Activated naive CD4-positive, alpha-beta T cell treated with anti-CD3 and anti-CD28 coated beads, Interleukin-2, amount 10 ng/mL, durations not matched to agents 7 days and 5 days (primary cell): ENCODE measurements at places on chromosomes 4 and X.

- DNase-seq: no peak
Measured at GRCh38 chr4:151725087-151725486, 35.7 kb downstream of the GATB start.

- no peak for DNase-seq
Measured at GRCh38 chr4:75505630-75506029, 8.6 kb downstream of the RCHY1 start.

- DNase-seq: no peak
Measured at GRCh38 chrX:66046612-66047235, 6.8 kb upstream of the VSIG4 start.

GRCh38 chrX:135397652-135398051, 24.1 kb upstream of the SMIM10L2A start:
- DNase-seq: no peak

DNA sequence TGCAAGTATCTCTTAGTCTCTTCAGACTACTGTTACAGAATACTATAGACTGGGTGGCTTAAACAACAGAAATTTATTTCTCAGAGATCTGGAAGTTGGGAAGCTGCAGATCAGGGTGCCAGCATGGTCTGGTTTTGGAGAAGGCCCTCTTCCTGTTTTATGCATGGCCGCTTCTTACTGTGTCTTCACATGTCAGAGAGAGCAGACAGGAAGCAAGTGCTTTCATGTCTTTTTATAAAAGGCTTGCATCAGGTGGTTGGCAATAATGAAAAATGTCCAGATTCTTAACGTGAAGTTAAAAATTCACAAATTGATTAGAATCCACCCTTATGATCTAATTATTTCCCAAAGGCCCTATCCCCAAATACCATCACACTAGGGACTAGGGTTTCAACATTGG, 284.9 kb downstream of the RPA4 start:
- DNase-seq: no peak

- DNase-seq: no peak
Measured at GRCh38 chr4:151519728-151520415, 110.9 kb downstream of the FHIP1A start.

DNA sequence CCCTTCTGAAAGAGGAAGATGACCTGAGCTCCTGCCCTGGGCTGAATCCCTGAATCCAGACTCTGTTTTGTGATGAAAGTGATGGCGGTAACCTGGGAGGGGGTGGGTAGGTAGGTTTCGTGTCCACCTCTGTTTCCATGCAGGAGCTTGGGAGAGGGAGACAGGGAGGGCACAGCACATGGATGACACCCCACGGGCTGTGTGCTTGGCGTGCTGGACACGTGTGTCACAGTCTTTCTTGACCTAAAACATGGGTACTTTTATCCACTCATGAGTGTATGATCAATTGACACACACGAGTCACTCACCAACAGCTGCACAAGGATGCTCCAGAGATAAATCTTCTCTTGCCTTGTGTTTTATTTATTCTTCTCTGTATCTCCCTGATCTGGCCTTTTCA, 111.5 kb downstream of the DHRSX start:
- DNase-seq: no peak

DNA sequence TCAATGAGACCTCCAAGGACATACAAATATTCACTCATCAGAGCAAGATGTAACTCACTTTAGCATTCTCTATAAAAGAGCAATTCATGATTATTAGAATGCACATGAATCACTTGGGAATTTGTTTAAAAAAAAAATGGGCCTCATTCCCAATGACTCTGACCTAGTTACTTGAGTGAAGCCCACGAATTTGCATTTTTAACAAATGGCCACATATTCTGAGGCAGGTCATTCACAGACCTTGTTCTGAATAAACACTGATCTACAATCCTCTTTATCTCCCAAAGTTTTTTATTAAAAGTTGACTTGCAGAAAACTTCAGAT, 255.1 kb upstream of the VEGFC start:
- DNase-seq: no peak

DNA sequence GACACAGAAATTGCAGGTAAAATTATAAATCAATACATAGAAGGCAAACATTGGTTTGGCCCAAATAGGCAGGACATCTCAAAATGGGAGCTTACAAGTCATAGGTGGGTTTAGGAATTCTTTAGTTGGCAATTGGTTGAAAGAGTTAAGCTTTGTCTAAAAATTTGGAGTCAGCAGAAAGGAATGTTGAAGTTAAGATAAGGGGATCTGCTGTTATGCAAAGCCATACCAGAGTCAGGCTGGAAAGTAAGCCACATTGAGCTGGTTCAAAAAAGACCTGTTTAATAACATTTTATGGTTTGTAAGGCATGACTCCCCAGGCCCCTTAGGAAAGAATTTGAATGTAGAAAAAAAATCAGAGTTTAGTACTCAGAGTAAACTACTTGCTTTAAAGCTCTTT, 92.6 kb downstream of the IL13RA2 start:
- no peak for DNase-seq

DNA sequence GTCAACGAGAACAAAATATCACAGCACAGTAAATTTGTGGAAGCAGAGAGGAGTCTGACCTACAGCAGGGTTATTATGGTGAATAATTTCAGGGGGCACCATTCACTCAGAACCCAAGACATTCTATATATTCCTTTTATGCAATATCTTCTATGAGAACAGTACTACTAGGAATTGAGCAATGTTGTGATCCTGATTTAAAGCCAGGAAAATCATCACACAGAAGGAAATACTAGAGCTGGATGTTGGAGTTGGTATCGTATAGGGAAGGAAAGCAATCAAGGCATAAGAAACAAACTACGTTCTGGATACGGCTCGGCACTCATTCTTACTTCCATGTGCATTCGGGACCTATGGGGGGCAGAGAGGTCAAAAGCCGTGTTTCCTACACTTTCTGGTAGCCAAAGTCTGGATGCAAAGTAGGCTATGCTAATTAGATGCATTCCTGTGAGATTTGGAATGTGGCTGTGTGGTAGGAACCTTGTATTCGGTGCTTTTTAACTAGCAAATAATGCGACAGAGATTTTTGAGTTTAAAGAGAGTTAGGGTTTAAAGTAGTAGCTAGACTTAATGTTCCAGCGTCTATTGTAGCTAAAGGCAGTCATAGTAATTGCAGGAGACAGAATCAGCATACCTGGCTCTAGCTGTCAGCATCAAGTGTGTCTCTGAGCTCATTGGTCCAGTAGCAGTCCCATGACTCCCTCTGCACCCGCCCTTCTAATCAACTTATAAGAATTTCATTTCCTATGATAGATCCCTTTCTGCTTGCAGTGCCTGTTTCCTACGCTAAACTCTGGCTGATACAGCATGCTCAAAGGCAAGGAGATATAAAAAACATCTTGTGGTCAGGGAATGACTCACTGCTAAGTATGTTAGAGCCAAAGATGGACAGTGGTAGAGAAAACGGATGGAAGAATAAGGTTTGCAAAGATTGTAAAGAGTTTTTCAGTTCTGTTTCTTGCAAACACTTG, 43.3 kb upstream of the PDGFC start:
- DNase-seq: no peak

DNA sequence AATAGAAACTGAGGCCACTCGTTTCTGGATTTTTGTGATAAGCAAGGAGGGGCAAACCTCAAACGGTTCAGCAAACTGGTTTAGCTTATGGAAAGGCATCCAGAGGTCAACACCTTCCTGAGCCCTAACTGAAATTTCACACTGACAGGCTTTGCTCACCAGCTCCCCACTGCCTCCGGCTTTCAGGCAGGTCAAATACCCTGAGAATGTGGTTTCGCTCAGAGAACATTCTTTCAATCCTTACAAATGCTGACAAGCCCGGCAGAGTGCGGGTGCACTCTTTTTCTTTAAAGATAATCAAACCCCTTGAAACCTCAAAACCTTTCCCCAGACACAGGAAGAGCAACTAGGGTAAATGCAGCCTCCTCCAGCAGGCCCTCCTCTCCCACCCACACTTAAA, 41.5 kb downstream of the CD40LG start:
- DNase-seq: peak; percentile 24

DNA sequence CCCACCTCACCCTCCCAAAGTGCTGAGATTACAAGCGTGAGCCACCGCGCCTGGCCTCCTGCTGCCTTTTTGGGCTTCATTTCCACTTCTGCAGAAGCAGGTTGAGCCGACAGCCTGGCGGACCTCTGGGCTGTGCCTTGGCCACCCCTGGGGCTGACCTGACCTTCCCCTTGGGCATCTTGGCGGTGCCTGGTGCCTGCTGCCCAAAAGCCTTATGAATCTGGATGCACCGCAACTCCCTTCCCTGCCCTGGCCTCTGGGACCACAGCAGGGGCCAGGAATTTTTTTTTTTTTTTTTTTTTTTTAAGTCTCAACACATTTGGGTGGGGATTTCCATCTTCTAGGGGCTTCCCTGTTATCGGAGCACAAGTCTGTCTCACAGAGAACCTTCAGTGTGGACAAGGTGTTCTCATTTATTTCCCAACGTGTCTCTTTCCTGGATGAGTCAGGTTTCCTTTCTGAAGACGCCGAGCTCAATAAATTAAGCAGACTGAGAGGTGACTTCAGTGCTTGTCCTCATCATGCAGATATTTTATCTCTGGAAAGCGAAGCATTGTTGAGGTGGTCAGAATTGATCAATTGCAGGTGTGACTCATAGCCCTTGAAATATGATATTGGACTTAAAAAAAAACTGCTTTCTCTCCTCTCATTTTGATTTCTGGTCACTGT, 79.7 kb downstream of the SHROOM2 start:
- DNase-seq: no peak

- peak; percentile 21 for DNase-seq
Measured at GRCh38 chr4:157992038-157992705, 180.7 kb downstream of the GASK1B start.

DNA sequence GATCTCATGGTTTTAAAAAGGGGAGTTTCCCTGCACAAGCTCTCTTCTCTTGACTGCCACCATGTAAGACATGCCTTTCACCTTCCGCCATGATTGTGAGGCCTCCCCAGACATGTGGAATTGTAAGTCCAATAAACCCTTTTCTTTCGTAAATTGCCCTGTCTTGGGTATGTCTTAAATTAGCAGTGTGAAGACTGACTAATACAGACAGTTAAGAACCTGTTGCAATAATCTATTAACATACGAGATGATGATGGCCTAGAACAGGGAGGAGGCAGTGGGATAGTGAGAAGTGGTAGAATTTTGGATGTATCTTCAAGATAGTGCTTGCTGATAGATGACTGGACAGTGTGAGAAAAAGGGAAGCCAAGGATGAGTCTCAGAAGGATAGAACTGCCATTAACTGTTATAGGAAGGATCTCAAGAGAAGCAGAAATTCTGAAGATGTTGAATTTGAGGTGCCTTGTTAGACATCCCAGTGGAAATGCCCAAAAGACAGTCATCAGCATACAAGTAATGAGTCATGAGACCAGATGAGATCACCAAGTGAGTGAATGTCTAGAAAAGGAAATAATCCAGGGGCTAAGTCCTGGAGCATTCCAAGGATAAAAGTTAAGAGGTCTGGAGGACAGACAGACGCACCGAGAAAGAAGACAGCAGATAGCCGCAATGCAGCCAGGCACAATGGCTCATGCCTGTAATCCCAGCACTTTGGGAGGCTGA, 38.8 kb upstream of the UGDH start:
- DNase-seq: no peak

DNA sequence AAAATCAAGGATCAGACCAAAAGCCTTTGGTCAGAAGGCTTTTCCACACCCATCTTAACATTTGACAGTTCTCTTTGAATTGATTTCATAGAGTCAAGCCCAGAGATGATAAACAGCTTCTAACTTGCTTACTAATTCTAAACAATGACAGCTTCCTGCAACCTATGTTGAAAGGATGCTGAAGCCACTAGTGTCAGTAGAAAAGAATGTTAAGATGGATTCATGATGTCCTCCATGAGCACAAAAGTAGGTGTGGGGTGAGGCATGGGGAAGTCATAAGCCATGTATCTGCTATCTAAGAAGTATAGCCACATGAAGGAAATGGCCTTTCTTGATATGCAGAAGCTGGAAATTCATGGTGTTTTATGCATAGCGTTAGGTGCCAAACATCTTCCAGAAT, 269.3 kb downstream of the DHX15 start:
- no peak for DNase-seq
